ENCODE measurements at places on chromosomes 11 and 22.

DNA sequence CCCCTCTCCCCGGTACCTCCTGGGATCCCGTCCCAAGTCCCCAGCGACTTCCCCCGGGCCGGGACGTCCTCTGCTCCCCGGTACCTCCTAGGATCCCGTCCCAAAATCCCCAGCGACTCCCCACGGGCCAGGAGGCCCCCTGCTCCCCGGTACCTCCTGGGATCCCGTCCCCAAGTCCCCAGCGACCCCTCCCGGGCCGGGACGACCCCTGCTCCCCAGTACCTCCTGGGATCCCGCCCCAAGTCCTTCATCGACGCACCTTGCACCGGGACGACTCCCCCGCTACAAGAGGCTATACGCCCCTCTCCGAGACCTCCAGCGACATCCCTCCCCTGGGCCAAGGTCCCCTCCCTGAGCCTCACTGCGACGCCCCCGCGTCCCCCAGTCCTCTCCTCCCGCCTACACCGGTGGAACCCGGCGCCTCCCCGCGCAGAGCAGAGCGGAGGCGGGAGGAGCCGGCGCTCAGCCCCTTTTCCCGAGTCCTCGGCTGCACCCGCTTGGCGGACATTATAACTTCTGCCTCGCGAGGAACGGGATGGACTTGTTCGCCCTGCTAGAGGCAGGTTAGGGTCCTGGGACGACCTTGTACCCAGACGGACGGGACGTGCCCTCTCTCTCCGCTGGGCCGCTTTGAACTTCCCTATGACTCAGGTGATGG is 912 bp downstream of the KREMEN1 start:
- DNase-seq = peak; percentile 63

DNA sequence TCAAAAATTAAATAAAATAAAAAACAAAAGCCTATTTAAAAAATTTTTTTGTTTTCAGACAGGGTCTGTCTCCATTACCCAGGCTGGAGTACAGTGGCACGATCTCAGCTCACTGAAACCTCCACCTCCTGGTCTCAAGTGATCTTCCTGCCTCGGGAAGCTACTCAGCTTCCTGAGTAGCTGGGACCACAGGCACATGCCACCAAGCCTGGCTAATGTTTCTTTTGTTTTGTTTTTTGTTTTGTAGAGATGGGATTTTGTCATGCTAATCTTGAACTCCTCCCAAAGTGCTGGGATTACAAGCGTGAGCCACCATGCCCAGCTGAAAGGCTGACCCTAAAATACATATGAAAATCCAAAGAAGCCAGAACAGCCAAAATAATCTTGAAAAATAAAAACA is 20.4 kb upstream of the L3MBTL2 start:
- no peak for DNase-seq

GRCh38 chr11:31824332-31824878 is 13.3 kb upstream of the PAX6 start:
- no peak for DNase-seq

DNA sequence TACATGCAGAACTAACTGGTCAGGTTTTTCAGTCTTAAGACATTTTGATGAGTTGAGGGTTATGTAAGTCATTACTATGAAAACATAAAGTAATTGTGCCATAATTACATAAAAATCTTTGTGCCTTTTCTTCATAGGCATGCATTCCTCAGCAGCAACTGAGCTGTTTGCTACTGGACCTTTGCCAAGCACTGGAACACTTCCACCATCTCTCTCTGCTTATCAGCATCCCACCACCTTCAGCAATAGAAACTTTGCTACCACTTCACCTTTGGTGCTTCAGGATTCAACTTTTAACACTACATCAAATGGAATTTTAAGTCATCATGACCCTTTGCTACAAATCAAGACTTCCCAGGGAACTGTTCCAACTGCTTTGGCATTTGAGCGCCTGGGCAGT is 39.0 kb downstream of the QSER1 start:
- no peak for DNase-seq

GRCh38 chr11:28759311-28759710 is 651.1 kb downstream of the METTL15 start:
- DNase-seq = no peak

DNA sequence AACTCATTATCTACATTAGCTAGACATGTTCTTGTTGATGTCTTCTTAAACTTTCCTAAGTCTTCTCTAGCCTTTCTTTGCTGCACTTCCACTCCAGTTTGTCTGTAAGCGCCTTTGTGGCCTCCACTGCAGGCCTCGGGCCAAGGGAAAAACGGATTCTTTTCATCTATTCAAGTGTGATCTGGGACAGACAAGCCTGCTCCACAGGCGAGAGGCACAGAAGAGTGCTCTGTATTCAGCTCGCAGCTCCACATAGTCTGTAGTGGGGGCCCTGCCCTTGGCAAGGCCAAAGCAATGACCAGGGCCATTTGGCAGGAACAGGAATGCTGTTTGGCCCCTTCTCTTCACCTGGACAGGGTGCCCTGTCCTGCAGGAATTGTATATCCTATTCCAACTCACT is 84.1 kb upstream of the BARX2 start:
- no peak for DNase-seq

- no peak for DNase-seq
Measured at GRCh38 chr11:34160049-34160721, 54.8 kb downstream of the NAT10 start.

- no peak for DNase-seq
Measured at GRCh38 chr22:37982938-37983859, 1.2 kb downstream of the SOX10 start.

DNA sequence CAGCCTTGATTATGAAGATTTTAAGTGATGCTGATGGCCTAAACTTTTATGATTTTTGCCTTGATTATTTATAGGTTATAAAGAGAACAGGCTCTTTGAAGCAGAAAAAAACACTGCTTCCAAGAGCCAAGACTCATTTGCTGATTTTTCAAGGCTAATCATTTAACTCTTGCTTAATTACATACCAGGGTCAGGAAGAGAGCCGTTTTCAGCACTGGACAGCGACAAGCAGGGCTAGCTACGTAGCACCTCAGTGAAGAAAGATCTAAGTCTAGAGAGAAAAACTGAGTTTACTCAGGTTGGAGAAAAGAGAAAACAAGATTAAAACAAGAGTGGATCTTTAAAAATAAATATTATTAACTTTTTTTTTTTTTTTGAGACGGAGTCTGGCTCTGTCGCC is 615.4 kb upstream of the B3GAT1 start:
- peak; percentile 37 for DNase-seq

Data from left cardiac atrium (tissue), 4 donors.